ENCODE measurements at places on chromosomes 13 and 19.

- no peak for DNase-seq
Observed at GRCh38 chr13:27482983-27483382, 32.6 kb upstream of the MTIF3 start.

- DNase-seq: no peak
Observed at GRCh38 chr19:45645068-45645630, 6.0 kb upstream of the EML2 start.

- DNase-seq: no peak
Observed at GRCh38 chr13:29487466-29488454, 107.7 kb downstream of the SLC7A1 start.

- no peak for DNase-seq
Observed at GRCh38 chr13:78652651-78653050, 6.3 kb downstream of the OBI1 start.

GRCh38 chr13:110600261-110600819 is 15.0 kb upstream of the NAXD start:
- no peak for DNase-seq

DNA sequence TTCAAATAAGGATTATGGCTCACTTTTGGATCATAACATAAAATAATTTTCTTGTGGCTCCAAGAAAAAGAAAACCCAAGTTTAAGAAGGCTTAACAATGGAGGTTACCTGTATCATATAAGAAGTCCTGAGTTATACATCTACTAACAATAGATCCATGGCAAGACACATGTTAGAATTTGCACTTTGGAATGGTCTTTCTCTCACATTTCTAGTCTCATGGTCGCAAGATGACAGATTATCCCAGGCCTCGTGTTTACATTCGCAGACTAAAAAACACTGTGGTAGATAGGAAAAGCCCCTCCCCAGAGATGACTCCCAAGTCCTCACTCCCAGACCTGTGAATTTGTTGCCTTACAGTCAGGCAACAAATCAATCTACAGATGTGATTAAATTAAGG is 746.2 kb upstream of the GPC6 start:
- no peak for DNase-seq

DNA sequence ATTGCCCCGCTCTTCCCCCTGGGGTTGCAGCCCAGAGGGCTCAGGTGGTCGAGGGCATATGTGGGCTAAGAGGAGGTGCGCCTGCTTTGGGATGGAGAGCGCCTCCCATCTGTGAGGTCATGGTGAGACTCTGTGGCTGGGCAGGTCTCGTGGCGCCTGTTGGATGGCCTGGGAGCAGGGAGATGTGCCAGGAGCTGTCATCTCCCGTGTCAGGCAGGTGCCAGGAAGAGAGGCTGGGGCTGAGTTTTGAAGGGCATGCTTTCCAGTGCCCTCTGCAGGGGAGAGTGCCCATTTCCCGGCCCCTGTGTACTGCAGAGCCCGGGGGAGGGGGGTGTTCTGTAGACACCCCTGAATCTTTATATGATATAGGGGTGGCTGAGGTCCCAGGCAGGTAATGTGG is 2.8 kb downstream of the WTIP start:
- no peak for DNase-seq

GRCh38 chr13:40665126-40666044 is 1.1 kb downstream of the FOXO1 start:
- no peak for DNase-seq

DNA sequence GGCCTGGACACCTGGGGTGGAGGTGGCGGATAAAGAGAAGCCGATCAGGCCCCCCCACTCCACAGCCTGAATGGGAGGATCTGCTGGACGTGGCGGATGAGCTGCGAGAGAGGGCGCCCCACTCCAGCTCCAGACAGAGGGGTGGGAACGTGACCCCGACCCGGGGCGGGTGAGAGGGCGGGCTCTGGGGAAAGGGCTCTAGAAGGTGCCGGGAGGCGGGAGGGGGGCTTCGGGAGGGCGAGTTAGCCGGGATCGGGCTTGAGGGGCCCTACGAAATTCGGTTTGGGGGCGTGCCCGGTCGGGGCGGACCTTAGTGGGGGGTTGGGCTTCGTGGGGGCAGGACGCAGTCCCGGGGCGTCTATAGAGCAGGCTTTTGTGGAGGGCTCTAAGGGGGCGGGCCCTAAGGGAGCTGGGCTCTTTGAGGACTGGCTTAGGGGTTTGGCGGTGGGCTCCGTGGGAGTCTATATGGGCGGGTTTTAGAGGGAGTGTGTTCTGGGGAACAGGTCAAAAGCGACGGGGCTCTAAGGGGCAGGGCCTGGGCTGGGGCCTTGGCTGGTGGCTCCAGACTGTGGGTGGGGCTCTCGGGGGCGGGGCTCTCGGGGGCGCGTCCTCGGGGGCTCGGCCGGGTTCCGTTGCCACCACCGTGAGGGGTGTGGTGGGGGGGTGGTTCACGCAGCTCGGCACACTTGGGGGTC is 4.1 kb upstream of the NANOS3 start:
- DNase-seq: no peak

GRCh38 chr13:64255988-64256387 is 2840.3 kb upstream of the PCDH20 start:
- no peak for DNase-seq

DNA sequence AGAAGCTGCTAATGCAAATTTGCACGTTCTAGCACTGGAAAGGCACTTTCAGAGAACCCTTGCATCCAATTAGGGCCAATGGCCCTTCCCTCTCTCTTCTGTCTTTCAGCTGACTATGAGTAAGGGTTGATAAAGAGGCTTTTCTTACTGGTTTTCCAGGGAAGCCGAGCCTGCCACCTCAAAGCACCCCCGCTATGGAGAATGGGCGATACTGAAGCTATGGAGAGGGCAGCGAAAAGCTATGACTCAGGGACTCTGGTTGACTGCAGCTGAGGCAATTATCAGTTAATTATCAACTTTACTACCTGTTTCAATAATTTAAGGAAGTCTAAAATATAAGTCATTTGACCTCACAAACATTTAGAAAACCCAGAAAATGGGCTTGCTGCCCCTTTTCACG is 115.8 kb downstream of the TRPC4 start:
- no peak for DNase-seq

DNA sequence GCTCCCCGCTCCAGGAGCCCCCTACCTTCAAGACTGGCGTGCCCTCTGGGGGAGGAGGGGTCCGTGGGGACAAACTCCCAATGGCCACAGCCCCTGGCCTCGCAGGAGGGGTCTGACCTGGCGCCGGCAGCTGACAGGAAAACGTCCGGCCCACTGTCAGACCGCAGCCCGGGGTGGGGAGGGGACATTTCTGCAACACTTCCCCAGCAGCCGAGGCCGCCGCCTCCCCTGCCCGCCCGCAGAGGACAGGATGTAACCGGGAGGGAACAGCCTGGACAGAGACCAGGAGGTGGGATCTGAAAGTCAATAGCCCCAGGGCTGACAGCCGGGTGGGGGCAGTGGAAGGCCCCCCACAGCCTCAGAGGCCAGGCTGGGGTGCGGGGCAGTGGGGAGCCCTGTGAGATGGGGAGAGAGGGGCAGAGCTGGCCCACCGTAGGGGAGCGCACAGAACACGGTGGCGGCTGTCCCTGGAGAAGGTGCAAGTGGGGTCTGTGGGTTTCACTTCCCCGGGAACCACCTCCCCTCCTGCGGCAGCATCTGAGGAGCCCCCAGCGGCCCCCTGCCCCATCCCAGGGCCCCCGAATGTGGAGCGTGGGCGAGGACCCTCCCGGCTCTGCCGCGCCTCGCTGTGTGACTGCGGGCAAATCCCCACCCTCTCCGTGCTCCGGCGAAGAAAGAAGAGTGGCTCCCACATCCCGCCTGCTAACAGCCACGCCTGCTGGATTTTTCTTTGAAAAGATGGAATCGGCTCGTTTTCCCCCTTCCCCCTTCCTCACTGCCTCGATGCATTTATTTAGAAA is at the start of gene PEAK3:
Gene PEAK3 (minus strand): TSS at position 114 of the 800 bp plus-strand sequence. CDS start 1,244 bp downstream, outside the sequence.
- no peak for DNase-seq

DNA sequence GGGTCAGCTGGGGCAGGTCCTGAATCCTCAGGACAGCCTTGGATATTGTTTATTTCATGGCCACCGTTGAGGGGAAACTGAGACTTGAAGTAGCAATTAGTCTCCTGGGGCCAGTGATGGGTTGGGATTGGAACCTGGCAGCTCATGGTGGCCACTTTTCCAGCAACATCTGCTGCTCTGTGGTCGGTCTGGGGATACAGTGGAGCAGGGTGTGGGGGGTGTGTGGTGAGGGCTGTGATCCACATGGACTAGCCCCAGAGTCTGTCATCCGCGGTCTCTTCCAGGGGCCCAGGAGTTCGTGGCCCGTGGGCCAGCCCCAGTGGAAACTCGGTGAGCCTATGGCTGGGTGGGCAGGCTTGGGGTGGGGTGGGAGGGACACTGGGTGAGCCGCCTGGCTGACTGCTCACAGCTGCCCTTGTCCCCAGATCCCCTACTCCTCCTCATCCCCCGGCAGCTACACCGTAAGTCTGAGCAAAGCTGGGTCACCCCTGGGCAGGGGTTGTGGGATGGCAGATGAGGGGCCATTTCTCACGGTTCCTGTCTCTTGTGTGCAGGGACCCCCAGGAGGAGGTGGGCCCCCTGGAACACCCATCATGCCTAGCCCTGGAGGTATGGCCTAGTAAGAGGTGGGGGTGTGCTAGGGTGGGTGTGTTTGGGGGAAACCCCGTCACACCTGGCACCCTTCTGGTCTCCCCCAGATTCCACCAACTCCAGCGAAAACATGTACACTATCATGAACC is 5.5 kb downstream of the ISYNA1 start:
- no peak for DNase-seq

DNA sequence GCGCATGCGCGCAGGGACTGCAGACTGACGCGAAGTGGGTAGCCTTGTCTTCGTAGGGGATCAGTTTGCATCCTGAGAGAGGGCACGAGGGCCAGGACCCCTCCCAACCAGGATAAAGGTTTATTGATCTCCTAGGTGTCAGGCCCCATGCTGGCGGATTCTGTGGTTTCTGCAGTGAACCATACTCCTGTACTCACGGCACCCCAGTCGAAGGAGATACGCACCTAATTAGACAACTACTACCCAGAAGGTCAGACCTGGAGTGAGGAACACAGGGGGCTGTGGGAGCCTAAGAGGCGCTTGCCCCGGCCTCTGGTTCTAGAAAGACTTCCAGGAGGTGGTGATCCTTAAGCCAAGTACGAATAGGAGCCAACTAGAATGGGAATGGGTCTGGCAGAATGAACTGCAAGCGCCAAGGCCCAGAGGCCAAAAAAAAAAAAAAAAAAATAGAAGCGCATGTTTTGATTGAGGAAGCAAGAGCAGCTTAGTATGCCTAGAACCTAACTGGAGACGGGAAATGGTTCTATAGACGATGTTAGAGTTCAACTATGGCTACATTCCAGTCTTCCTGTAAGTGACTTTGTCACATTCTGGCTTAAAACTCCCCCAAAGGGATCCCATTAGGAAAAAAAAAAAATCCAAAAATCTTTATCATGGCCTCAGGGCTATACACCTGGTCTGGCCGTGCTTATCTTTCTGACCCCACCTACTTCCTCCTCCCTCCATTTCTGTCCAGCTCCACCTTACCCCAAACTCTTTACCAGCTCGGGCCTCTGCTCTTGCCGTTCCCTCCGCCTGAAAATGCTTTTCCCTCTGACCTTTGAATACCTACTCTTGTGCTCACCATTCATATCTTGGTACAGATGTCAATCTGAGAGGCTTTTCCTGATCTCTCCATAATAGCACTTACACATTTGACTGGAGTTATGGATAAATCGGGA is 902 bp upstream of the ZNF428 start:
- no peak for DNase-seq

DNA sequence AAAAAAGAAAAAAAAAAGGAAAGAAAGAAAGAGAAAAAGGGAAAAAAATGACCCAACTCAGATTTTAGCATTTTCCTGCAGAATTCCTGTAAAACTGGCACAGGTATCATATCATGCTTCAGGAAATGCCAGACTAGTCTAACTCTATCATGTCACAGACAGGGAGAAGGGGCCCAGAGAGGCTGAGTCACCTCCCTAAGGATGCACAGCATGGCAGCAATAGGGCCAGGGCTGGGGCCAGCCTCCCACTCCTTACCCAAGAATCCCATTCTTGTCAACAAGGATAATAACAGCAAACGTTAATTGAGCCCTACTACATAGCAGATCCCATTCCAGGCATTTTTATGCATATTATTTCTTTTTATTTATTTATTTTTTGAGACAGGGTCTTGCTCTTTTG is 8.5 kb downstream of the GPR4 start:
- no peak for DNase-seq

DNA sequence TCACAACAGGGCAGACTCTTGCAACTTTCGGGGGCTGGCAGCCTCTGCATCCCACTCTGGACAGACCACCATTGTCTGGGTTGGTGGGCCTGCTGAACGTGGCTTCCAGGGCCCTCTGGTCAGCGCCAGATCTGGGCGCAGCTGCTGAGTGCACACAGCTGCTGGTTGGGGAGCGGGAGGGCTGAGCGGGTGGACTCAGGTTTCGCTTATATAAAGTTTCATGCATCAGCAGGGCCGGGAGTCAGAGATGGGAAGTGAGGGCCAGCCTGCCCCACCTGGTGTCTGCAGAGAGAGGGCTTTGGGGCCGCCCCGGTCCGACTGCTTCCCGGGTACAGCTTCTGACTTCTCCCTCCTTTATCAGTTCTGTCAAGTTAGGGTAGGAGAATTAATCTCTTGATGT is 6.9 kb downstream of the ARHGEF7 start:
- no peak for DNase-seq

Measured in AG09319 (cell line).